ENCODE measurements at places on chromosomes 1 and 21.

- peak; percentile 49 for DNase-seq
Measured at GRCh38 chr1:206506405-206507283, 687 bp upstream of the RASSF5 start.

- no peak for DNase-seq
Measured at GRCh38 chr1:31674626-31675025, 29.2 kb downstream of the COL16A1 start.

DNA sequence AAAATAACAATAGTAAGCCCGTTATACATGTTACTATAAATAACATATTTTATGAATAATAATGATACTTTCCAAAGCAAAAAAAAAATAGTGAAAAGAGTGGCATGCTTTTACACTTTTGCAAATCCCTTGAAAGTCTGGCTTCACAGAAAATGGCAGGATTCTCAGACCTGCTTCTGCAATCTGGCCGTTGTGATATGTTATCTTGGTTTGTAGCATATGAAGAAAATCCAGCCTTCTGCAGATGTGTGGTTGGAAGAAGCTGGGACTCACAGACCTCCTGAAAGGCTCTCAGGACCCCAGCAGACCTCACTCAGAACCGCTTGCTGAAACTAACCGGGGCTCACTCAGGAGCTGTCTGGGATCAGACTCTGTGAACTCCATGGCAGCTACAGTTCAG, 256.0 kb upstream of the TMEM51 start:
- no peak for DNase-seq

- DNase-seq: no peak
Measured at GRCh38 chr1:155223047-155223446, 14.6 kb downstream of the MTX1 start.

GRCh38 chr1:101257500-101258325, 20.9 kb downstream of the S1PR1 start:
- no peak for DNase-seq

DNA sequence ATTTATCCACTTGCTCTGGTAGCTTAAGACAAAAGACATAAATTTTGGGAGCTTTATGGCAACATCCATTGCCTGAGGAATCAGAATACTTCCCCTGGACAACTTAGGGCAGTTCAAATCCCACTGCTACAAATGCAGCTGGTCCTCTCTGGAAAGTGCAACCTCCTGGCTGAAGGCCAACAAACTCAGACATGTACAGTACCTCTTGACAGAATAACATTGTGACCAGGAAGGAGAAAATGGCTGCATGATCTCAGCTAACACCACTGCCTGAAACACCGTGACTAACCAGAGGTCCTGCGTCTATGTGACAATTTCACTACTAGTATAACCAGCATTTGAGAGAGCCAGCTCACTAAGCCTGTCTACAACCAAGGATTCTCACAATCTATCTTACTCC, 218.9 kb downstream of the CRB1 start:
- DNase-seq: no peak

DNA sequence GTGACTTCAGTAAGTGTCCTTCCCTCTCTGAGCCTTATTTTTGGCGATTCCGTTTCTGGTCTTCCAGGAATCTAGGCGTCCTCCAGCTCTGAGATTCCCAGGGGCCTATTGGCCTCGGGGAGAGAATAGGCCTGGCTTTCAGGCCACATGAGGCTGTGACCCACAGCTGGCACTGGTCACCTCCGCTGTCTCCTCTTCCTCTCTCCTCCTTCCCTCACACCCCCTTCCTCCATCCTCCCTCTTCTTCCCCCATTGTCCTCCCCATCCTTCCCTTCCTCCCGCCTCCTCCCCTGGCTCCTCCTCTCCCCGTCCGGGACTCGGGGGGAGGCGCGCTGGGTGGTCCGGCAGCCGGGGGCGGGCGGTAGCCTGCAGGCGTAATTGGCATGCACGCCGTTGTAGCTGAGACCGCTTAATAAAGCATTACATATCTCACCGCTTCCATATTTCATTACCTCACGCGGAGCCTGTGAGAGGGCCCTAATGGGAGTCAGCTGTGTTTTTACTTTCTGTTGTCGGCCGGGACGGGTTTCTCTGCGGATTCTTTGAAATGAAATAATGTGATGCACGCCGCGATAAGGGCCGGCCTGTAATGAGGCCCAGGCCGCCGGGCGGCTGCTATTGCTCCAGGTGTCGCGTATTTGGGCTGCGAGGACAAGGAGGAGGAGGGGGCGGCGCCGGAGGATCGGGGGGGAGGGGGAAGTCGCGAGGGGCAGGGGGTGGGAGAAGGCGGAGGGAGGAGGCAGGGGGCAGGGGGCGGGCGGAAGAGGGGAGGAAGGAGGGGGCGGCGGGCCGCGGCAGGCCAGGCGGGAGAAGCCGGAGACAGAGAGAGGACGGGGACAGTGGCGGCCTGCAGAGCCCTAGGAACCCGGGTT, 95.3 kb downstream of the FOXD2 start:
- no peak for DNase-seq

DNA sequence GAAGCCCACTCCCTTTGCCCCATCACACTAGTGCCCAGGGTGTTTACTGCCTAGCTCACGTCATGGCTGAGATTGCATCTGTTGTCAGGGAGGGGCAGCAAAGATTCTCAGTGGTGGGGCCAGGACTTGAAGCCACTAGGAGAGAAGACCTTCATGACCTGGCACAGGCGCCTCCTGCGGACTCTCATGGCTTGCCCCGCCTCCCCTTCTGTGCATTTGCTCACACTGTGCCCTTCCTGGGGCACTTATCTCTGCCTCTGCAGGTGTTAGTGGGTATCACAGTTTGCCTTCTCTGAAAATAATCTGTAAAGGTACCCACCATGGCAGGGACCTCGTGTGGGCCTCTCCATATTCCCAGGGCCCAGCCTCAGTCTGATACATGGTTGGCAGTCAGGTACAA, 20.1 kb downstream of the PTPRU start:
- DNase-seq: no peak

DNA sequence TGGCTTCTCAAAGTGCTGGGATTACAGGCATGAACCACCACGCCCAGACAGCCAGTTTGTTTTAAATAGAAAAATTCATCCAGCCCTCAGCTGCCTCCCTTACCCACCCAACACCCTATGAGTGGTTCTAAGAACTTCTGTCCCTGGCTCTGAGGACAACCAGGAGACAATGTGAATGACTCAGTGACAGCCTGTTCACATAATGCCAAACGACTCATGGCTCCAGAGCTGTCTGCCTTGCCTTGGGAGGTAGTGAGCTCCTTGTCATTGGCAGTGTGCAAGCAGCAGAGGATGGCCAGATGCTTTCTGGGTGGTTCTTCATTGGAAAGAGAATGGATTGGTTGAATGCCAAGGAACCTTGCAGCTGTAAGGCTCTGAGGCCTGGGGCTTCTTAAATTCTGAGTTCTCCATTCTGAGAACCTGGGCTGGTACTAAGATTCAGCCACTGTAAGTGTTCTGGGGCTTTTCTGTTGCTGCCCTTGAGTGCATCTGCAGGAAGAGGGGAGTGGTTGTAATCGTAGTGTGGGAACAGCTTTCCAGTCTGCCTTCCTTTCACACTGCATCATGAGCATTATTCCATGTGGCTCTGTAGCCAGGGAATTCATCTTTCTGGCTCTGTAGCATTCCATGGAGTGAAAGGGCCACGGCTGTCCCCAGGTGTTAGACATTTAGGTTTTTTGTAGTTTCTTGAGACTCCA, 5.8 kb downstream of the SERINC2 start:
- no peak for DNase-seq

GRCh38 chr1:41953291-41953690, 34.6 kb upstream of the HIVEP3 start:
- DNase-seq: no peak

GRCh38 chr21:34971656-34972055, 77.4 kb downstream of the RUNX1 start:
- DNase-seq: no peak

- no peak for DNase-seq
Measured at GRCh38 chr1:12197483-12197880, 30.7 kb downstream of the TNFRSF1B start.

DNA sequence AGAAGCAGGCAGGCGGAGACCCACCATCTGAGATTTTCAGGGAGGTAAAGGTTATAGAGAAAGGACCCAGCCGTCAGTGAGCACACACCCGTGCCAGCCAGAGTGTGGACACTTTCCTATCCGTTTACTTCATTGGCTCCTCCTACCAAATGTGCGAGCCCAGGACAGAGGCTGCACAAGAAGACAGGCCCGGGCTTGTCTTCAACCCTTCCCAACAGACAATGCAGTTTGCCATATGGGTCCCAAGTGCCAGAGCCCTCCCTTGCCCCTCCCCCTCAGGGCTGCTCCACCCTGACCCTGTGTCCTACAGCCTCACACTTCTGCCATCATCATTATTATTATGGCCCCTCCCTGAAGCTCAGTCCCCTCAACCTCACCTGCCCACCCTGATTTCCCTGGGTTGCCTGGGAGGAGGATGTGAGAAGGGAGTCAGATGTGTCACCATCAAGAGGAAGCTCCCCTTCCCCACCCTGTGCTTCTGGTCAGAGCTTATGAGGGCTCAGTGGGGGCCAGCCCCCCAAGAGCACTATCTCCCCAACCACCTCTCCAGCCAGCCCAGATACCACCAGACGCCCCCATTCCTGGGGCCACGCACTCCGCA, 9.4 kb downstream of the LAPTM5 start:
- no peak for DNase-seq

- no peak for DNase-seq
Measured at GRCh38 chr1:47828978-47829377, 168.2 kb downstream of the TRABD2B start.

- no peak for DNase-seq
Measured at GRCh38 chr1:164928232-164928812, 369.3 kb downstream of the PBX1 start.

DNA sequence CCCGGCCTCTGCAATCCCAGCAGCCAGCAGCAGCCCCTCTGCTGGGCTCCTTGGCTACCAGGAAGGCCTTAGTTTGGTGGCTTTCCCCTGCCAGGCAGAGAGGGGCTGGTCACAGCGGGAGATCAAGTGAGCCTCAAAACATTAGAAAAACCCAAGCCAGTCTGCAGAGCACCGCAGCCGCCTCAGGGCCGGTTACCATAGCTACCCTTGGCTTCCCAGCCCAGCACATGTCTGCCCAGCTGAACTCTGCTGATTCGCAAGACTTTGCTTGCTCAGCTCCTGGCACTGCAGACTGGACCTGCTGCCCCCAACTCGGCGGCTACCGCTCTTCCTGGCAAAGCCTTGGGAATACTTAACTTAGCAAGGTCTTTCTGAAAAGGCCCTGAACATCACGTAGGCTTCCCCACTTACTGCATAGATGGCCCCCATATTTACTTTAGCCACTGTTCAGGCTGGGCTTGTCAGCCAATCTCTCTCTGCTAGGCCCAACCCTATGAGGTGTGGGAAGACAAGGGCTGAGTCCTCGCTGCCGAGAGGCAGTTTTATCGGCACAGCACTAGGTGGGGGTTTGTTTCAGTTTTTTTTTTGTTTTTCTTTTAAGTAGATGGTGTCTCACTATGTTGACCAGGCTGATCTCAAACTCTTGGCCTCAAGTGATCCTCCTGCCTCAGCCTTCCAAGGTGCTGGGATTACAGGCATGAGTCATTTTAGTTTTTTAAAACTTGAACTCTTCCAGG, 28.6 kb upstream of the PLEKHG5 start:
- DNase-seq: no peak

DNA sequence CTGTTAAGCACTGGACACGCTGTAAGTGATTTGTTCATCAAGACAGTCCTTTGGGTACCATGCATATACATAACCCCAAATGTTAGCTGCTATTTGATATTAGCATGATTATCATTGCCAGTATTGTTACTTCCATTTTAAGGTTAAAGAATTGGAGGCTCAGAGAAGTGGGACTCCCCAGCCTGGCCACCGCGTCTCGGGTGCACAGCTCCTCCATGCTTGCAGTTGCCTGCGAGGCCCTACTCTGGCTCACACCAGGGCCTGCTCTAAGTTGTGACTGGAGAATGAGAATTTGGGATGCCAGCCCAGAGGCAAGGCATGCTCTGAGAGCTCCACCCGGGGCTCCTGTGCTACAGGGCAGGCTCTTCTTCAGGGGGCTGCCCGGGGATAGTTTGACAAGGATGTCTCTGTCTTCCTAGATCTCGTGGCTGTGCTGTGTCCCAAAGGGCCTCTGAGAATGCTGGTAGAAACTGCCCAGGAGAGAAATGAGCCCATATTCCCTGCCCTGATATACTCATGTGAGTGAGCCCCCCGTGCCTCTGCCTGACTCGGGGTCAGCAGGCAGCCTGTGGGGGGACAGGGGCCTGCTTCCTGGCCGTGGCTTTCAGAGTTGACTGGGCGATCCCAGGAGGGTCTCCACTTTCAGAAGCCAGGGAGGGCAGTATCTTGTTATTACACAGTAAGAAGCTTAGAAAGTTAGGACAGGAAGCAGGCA, 19.4 kb downstream of the PSEN2 start:
- no peak for DNase-seq

DNA sequence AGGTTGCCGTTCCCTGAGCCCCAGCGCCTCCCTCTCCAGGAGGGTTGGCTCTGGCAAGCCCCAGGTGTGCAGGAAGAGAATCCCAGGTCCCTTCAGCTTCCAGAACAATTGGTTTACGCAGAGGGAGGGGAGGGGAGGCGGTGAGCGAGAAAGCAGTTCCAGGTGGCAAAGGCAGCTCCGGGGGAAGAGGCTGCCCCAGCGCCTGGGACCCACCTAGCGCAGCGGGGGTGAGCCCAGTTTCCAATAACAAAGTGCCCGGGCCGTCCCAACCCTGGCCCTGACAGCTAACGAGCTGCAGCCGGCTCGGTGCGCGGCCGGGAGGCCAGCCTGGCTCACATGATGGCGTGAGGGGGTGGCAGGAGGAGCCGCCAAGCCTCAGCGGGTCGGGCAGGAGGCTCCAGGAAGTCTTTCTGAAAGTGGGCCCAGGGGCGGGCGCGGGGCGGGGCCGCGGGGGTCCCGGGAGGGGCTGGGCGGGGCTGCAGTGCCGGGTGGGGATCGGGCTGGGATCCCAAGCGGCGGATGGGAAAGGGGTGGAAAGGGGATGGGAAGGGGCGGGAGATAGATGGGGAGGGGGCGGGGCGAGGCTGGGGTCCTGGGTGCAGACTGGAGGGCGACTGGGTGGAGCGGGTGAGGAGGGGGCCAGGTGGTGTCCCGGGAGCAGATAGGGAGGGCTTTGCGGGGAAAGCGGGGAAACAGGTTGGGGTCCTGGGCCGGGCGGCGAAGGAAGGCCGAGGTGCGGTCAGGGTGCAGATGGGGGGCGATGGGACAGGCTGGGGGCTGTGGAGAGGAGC, 22.8 kb downstream of the DHRS3 start:
- no peak for DNase-seq

- no peak for DNase-seq
Measured at GRCh38 chr1:232784794-232785193, 20.4 kb upstream of the MAP10 start.

GRCh38 chr1:5727191-5727590, 265.0 kb downstream of the NPHP4 start:
- no peak for DNase-seq

- no peak for DNase-seq
Measured at GRCh38 chr1:100423832-100424337, 71.6 kb downstream of the CDC14A start.

- DNase-seq: no peak
Measured at GRCh38 chr1:205371871-205372660, 15.3 kb upstream of the KLHDC8A start.
